ENCODE measurements at places on chromosomes 3 and 15. TPM values are rescaled to one million over a fixed set of nuclear protein-coding genes. Genes with fewer than 3 reads are reported as not detected.

The ACKR4 gene
- total RNA-seq: 0.64 TPM

The TMOD2 gene
- 4.3 TPM for total RNA-seq

DNA sequence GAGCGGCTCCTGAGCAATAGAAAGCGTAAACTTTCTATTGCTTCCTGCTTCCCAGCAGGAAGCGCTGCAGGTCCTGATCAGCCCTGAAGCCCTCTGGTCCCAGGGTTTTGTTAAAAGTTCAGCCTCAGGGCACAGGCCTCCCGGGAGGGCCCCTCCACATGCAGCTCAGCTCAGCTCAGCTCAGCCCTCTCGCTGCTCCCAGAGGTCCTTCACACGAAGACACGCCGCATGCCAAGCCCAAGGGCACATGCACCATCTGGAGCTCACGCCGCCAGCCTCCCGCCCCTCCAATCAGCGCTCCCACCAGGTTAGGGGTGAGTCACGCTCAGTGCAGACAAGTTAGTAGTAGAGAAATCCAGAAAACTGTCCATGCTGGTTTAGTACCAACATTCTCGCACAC lies 12.7 kb downstream of the TKT start:
- DNase-seq: peak; percentile 93
- H3K27ac ChIP-seq: peak overlapping the region; percentile 84
- peaks cover 74% of the 10 kb centered on the region for H3K4me1 ChIP-seq
- H3K4me3 ChIP-seq: peak overlapping the region; percentile 5
- no peaks in the 10 kb centered on the region for H3K27me3 ChIP-seq
- H3K36me3 ChIP-seq: peaks cover 36% of the 10 kb centered on the region

- no peak for DNase-seq
- H3K27ac ChIP-seq: no peak overlapping the region
- H3K4me3 ChIP-seq: no peak overlapping the region
Measured at GRCh38 chr3:16338999-16339398, 74.0 kb downstream of the OXNAD1 start.

- no peak for DNase-seq
- H3K4me1 ChIP-seq: peaks cover 6% of the 10 kb centered on the region
- no peaks in the 10 kb centered on the region for H3K27me3 ChIP-seq
- H3K4me3 ChIP-seq: no peak overlapping the region
Measured at GRCh38 chr3:42351207-42351606, 59.2 kb downstream of the LYZL4 start.

DNA sequence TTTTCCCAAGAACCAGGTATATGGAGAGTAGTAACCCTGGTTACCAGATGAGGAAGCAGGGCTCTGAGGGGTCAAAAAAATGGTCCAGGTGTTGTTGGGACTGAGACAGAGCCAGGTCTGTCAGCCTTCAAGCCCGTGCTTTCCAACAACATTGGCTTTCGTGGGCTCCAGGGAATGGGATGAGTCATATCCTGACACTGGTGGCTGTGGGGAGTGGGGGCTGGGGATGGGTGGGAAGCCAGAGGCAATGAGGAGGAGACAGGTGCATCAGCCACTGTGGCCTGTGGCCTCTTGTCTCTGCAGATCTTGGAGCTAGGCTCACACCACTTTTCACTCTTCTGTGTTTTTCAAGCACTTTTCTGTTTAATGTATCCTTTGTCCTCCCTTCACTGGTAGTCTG lies 38.2 kb downstream of the CORO2B start:
- H3K27me3 ChIP-seq: no peaks in the 10 kb centered on the region
- no peak overlapping the region for H3K27ac ChIP-seq
- peaks cover 3% of the 10 kb centered on the region for H3K36me3 ChIP-seq
- no peak for DNase-seq

All from osteocyte (in vitro differentiated cells).